Cerebellum (tissue), 4 donors: ENCODE measurements at places on chromosomes 5 and 9. TPM values are rescaled to one million over a fixed set of nuclear protein-coding genes. Genes with fewer than 3 reads are reported as not detected.

ATP10B gene
- total RNA-seq = 15.0 TPM

DNA sequence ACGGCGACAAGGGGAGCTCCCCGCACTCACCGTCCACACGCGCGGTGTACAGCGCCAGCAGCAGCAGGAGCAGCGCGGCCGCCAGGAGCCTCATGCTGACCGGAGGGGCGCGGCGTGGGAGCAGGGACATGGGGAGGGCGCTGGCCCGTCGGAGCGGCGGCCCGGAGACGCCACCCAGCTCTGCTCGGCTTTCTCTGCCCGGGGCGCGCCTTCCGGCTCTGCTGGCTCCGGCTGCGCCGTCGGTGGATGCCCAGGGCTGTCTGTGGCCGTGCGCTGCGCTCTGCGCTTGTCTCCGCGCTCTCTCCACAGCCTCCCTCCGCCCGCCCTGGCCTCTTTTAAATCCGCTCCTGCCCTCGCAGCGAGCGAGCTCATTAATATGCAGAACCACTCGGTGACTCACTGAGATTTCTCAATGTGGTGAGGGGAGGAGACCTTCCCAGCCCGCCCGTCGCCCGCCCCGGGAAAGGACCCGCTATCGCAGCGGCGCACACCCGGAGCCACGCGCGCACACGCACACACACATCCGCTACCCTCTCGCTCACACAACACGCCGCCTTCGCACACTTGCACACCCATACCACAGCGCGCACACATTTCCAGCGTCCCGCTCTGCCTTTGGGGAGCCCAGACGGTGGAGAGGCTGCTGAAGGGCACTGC is at the start of gene CXCL14:
Gene CXCL14, minus strand, starts transcription at position 307 of the 657 bp plus-strand sequence. Its CDS starts 213 bp downstream, at position 94.
- no peak for DNase-seq

GRCh38 chr9:22138956-22139660 is 130.0 kb upstream of the CDKN2B start:
- no peak for DNase-seq

DNA sequence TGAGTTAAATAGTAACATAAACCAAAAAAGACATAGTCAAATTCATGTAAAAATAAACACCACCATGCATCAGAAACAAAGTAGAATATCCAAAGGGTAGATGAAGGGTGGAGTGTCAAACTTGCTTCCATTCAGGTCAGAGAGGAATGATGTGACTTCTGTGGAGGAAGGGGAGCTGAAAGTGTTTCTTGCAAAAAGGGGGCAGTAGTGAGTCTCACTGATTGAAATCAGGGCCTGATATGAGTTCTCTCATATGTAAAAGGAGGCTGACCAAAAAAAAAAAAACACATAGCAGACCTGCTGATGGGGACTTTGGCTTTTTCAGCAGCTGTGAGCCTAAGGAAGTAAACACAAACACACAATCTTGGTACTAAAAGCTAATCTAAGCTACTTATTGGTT is 38.8 kb upstream of the RGMB start:
- DNase-seq = no peak

MRPS27 gene
- 56.3 TPM for total RNA-seq

DNA sequence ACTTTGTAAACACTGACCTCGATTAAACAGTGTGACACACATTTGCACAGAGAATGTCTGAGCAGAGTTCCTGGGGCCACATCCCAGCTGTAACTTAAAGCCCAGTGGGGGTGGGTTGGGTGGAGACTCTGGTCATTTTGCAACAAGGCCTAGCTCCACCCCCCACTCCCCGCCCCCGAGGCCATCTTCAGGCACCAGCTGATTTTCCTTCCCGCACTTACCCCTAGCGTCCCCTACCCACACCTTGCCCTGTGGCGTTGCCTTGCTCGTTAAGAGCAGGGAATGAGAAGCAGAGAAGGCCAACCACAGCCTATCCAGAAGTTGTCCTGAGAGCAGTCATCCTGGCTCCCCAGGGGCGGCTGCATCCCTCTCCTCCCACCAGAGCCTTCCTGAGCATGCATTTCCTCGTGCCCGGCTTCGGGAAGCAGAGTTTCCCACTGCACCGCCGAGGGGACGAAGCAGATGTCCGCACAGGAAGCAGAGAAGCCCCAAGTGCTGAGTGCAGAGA is 101.7 kb upstream of the SARDH start:
- no peak for DNase-seq
